8988T (cell line): ENCODE measurements at places on chromosomes 1 and 21.

DNA sequence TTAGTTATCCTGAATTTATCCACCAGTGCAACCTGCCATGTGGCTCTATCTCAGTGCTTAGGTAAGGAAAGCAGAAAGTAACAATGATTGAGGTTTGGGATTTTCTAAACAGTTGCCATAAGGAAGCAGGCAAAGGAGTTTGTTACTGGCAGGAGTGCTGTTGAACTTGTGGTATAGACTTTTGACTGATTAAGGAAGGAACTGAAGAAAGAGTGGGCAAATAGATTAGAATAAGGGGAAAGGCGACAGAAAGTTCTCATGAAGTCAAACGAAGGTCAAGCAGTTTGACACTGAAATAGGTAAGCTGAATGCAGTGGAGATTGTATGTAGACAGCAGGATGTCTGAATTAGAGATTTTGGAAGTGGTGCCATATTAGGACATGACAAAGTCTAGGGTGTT lies 24.2 kb upstream of the CR2 start:
- no peak for DNase-seq

DNA sequence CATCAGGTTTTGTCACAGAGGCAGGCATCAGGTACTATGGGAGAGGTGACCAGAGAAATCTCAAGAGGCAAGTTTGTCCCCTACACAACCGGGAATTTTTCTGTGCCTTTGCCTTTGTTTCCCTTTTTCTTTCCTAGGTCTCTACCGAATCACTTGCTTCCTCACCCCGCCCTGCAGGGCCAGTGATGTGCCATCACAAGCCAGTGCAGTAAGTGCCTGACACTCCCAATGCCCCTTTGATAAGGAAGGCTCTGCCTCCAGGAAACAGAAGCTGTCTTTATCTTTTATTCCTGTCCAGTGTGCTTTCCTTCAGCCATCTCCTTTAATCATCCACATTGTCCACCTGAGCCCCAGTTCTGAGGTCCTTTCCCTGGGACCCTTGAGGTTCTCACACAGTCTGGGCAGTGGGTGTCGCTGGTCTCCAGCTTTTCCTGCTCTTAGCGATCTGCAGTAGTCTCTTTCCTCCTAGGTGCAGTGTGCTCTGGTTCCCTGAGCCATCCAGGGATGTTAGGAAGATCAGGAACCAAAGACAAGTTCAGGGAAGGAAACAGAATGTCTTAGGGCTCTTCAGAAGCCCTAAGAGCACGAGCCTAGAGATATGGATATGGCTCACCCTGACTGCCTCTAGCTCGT lies 36.6 kb downstream of the GJA5 start:
- DNase-seq = no peak

DNA sequence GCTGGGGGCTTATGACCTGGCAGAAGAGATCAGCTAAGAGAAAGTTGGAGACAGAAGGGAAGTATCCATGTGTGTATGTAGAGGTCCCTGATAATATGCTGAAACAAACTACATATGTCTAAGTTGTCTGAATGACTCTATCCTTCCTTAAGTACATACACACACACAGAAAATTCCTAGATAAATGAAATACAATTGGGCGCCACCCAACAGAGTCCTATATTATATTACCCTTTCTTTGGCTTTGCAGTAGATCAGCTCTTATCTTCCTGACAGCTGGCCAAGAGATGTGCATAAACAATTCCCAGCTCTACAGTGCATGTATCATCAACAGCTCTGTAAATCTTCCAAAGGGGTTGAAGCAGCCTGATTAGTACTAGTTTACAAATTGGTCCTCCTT lies 40.1 kb downstream of the SORT1 start:
- no peak for DNase-seq

DNA sequence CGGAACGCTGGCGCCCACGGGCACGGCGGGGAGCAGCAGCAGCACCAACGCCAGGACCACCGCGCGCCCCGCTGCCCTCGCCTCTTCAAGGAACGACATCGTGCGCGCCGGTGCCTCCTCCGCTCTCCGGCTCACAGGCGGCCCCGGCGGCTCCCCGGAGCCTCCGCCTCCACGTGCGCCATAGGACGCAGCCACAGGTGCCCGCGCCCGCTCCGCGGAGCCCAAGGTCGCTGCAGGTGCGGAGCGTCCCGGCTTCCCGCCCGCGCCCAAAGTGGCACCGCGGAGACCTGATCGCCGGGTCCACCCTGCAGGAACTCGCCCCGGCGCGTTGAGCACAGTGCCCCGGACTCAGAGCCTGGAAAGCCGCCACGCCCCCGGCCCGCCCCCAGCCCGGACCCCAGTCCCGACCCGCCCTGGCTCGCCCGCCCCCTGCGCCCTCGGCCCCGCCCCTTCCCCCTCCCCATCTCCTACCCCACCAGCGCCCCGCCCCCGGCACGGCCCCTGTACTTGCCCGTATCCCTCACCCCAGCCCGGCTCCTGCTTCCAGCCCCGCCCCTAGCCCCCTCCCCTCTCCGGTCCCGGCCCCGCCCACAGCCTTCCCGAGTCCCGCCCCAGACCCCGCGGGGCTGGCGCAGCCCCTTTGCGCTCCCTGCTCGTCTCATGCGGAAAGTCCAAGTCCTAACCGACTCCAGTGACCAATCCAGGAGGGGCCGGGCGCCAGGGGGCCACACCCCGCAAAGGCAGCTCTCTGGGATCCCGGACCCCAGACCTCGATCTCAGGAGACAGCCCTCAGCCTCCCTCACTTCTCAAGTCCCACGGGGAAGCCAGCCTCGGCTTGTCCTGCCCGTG lies at the start of gene MEGF6:
Gene MEGF6, minus strand, starts transcription at position 339 of the 850 bp plus-strand sequence. Its CDS starts 240 bp downstream, at position 99.
- peak; percentile 78 for DNase-seq

DNA sequence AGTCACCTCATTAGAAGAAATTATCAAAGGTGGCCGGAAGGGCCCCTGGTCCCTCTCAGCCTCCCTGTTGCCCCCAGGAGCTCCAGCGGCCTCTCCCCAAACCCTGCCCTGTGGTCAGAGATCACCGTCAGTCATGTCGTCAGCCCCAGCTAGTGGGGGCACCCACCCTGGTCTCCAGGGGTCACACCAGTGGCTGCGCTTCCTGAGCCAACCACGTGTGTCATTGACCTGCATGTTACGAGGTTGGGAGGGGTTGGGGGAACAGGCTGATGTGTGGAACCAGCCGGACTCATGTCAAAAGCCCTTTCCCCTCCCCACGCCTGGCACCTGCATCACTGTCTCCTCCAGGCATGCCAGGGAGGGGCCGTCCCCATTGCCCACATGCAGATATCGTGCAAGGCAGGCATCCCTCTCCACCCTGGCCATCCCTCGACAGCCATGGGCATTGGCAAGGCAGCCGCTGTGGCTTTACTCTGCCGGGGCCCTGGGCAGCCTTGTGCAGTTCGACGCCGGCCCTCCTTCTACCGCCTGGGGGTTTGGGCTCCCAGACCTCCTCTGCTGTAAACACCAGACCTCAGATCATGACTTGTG lies 128.7 kb downstream of the CRYAA start:
- DNase-seq = no peak

DNA sequence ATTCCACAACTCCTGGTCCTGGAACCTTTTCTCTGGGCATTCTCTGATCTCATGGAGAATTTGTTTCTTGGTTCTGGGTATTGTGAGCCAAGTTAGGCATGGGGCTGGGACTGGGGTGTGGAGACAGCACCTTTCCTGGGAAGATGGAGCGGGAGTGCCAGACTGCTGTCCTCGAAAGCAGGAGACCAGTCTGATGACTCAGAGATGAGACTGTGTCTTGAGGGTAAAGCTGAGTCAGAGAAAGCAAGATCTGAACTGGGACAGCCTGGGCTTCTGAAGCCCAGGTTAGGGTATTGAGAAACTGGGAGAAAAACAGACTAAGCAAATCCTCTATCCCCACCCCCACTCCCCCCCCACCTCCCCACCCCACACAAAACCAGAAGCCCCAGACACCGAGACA lies 2.2 kb upstream of the KANK4 start:
- peak; percentile 62 for DNase-seq

- no peak for DNase-seq
Observed at GRCh38 chr1:213227458-213227857, 176.4 kb downstream of the RPS6KC1 start.

DNA sequence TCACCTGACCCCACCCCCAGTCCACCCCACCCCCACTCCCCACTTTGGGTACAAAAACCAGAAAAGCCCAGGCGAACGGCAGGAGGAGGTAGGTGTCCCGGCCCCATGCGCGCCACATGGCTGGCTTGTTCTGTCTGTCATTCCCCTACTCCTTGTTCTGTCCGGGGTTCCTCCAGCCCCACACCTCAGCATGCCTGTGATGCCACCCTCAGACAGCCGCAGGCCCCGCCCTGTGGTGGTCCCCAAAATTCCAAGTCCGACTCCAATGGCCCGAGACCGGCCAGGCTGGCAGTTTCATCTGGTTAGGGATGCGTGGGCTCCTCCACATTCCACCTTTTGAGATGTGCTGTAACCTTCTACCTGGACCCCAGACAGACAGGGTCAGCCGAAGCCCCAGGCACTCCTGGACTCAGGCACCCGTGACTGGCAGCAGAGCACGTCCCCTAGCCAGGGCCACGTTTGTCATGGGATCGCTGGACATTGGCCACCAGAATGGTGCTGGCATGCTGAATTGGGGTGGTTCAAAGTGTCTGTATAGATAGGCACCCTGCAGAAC lies 94.4 kb downstream of the WDR4 start:
- DNase-seq = no peak

GRCh38 chr21:39714331-39714730 lies 30.7 kb upstream of the IGSF5 start:
- DNase-seq = no peak

- DNase-seq = no peak
Observed at GRCh38 chr1:159791031-159791430, 10.3 kb downstream of the DUSP23 start.
